Activated naive CD4-positive, alpha-beta T cell treated with anti-CD3 and anti-CD28 coated beads, Interleukin-2, amount 50 U/mL, for 72 hours (primary cell): ENCODE measurements at places on chromosomes 11 and 22. TPM values are rescaled to one million over a fixed set of nuclear protein-coding genes. Genes with fewer than 3 reads are reported as not detected.

Gene KCNJ1
- not detected for total RNA-seq

Gene MMP12
- total RNA-seq, result not detected

Gene BTBD18
- not detected for total RNA-seq

Gene NLRP14
- 0.21 TPM for total RNA-seq

Gene FAM76B
- total RNA-seq, result 85.2 TPM

Gene POU2AF2
- not detected for total RNA-seq

- DNase-seq, result no peak
These were observed 28.9 kb downstream of the SLC25A18 start for GRCh38 chr22:17592201-17592600.

GRCh38 chr11:95704865-95705264 is 84.7 kb downstream of the FAM76B start:
- DNase-seq, result no peak

DNA sequence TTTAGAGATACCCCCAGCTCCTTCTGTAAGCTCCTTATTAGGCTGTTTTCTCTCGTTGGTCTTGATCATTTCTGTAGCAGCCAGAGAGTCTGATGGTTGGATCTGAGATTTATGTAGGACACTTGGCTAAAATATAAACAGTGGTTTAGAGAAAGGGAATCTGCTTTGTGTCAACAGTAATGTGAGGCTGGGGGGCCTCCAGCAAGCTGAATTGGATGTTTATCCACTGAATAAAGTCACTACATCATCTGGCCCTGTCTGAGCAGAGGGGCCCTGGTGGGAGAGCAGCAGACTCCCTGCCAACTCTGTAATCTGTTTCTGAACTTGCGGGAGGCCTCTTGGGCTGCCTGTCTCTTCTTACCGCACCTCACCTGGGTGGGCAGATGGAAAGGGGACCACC is 328.5 kb upstream of the PLET1 start:
- no peak for DNase-seq

DNA sequence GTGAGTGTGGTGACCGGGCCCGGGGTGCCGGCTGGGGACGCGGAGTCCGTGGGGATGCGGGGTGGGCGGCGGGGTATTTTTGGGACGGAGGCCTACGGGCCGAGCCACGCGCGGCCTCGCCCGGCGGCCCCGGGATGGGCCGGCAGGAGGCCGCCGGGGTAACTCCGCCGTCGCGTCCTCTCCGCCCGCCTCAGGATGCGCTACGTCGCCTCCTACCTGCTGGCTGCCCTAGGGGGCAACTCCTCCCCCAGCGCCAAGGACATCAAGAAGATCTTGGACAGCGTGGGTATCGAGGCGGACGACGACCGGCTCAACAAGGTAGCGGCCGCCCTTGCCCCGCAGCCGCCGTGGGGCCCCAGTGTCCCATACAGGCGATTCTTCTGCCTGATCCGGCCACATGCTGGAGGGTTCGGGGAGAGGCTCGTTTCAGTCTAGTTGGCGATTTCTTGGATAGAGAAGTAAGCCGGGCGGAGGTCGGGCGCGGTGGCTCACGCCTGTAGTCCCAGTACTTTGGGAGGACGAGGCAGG is 337 bp downstream of the RPLP2 start:
- no peak for DNase-seq

- no peak for DNase-seq
These were observed 77.3 kb upstream of the PHF21A start for GRCh38 chr11:46198245-46199240.

- no peak for DNase-seq
These were observed 32.3 kb downstream of the MUC5B start for GRCh38 chr11:1255151-1255550.

- no peak for DNase-seq
These were observed 36.5 kb downstream of the CTSC start for GRCh38 chr11:88300888-88301487.

DNA sequence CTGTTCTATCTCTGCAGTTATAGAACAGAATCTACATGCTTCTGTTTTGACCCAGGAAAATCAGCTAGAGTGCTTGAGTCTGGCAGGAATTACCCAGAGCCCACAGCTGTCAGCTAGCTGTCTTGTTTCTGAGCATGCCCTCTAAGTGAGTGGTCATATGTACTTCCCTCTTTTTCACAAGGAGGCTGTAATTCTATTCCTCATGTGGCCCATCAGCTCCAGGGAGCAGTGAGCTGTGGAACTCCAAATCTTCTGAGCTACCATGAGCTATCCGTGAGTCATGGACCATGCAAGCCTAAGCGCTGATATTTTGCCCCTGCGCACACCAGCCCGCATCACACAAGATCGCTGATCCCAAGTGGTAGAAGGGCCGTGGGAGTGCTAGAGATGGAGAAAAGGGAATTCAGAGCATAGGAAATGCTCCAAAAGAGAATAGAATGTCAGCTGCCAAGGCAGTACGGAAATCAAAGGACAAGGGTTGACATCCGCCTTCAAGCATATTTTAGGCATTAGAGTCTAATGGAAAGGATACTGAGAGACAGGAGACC is 5.4 kb downstream of the FJX1 start:
- no peak for DNase-seq
